Hematopoietic multipotent progenitor cell treated with erythropoietin and hydrocortisone succinate and interleukin-3 and kit ligand, for 4 days (in vitro differentiated cells): ENCODE measurements at places on chromosomes 11 and 22.

DNA sequence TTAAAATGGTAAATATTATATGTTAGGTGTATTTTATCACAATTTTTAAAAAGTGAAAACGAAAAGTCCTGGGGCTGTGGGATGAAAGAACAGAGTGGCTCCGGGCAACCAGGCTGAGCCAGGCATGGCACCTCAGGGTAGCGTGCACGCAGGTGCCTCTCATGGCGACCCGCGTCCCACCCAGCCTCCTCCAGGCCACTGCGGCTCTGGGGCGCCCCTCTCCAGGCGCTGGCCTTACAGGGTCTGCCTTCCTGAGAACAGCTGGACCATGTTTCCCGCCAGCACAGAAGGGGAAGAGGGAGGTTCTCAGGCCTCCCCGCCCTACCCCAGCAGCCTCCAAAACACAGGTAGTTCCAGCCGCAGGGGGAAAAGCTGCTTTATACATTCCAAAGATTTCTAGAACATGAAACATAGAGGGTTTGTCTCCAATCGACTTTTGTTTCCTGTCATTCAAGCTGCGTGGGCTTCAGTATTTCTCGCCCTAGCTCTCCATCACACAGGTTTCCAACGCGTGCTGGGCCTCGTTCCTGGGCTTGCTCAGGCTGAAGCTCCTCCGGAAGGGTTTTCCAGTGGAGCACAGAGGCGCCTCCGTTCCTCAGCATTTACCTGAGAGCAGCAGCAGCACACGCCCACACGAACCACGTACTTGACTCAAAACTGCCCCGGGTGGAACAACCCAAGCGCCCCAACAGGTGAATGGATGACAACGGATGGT, 10.5 kb downstream of the EHD1 start:
- DNase-seq: no peak

DNA sequence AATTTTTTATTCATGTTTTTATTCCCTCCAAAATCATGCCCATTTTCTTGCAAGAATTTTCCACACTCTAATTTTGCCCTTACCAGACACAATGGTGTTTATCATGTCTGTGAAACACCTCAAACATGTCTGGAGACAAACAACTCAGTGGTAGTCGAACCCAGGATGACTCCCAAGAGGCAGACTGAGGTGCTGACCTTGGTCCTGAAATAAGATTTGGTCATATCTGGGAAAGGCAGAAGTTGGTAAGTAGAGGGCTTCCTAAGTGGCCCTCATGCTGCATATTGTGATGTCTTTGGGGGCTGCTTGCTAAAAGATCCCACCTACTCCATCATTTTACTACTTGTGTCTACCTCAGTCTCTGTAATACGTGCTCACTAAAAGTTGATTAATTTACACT, 369.4 kb upstream of the ISX start:
- DNase-seq: peak; percentile 40

- DNase-seq: no peak
Observed at GRCh38 chr11:117427356-117427874, 99.8 kb downstream of the CEP164 start.

DNA sequence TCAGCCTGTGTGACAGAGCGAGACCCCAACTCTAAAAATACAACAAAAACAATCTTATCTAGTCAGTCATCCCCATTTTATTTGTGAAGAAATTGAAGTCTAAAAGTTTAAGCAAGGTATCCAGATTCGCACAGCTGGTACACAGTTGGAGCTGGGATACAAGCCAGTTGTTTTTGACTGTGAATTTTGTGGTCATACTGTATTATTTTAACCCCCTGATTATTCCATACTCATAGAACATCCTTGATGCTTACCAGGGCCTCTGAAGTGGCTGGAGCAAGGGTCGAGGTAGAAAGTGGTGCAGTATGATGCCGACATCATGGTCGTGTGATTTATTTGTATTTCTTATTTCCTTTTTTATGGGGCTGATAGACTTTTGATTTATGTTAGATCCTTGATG, 50.0 kb downstream of the BID start:
- DNase-seq: no peak

DNA sequence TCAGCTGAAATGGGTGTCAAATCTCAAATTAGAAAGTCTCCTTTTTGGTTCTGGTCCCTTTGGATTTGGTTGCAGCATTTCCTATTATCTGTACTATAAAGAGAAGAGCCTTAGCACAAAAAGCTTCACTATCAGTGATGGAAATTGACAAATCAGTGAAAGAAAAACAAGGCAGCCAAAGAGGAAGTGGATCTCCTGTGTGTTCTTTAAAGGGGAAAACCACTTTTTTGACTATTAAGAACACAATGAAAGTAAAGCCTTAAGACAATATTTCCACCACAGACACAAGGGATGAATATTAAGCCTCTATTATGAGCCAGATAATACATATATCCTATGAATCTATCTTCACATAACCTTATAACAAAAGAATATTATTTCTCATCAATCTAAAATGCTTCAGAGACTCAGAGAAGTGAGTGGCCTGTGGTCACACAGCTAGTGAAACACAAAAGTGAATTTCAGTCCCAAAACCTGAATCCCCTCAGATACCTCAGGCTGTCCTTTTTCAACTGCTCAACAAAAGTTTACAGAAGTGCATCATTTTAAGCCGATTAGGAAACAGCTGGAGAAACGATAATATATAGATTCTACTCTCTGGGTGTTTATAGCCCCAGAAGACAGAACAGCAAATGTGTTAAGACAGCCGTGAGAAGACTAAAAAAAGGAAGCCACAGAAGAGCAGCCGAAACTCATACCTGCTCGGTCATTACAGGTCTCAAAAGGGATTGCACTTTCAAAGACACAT, 24.4 kb upstream of the FSHB start:
- no peak for DNase-seq

DNA sequence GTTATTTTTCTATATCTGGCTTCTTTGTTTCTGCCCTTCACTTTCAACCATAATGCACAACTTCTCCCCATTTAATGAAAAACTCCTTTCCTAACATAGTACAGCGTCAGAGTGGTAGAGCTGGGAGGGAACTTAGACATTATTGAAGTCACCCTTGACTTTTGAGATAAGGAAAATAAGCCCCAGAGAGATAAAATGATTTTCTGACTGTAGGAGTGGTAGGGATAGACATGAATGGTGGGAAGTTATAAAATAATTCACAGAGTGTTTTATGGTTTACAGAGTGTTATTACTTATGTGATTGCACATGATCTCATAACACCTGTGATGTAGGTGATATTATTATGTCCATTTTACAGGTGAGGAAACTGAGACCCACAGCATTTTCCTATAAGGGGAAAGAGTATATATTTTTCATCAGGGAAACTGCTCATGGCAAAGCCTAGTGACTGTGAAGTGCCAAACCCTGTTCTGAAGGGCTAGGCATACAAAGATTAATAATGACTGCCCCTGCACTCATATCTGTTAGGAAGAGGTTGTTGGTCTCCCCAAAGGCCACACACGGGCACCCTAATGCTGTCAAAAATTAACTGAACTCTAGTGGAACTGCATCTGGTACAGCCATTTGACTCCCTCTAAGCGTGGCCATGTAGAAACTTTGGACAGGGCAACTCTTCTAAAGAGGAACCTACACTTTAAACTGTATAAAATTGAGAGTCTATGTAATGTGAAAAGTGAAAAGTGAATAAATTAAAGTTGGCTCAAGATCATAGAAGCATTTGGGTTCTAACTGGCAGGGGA, 61.1 kb upstream of the PICALM start:
- DNase-seq: peak; percentile 71

DNA sequence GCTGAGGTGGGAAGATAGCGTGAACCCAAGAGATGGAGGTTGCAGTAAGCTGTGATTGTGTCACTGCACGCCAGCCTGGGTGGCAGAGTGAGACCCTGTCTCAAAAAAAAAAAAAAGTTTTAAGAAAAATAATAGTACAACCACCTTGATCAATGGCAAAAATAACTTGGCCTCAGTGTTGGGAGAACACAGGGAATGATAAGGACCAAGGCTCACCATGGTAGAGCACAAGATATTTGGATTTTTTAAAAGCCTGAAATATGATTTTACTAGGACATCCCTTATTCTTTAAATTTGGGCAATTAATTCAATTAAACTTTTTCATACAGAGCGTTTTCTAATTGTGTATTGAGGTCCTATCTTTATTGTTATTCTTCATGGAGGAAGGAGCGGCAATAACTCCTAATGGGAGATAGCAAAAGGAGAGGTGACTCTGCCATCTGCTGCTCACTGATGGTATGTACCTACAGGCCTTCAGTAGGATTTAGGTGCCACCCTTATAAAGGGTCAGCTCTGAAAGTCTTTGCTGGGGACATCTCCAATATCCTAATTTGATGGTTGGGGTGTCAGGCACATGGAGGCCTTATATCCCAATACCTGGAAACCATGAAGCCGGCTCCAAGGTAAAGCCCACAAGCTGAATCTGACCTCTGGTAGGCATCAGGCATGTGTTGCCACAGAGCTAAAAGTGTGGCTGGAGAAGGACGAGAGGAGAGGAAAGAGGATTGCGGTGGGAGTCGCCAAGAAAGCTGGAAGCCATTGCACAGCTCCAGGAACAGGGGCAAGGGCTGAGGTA, 21.9 kb upstream of the POLD3 start:
- DNase-seq: peak; percentile 84

GRCh38 chr22:44486538-44486937, 11.5 kb downstream of the RTL6 start:
- DNase-seq: no peak

DNA sequence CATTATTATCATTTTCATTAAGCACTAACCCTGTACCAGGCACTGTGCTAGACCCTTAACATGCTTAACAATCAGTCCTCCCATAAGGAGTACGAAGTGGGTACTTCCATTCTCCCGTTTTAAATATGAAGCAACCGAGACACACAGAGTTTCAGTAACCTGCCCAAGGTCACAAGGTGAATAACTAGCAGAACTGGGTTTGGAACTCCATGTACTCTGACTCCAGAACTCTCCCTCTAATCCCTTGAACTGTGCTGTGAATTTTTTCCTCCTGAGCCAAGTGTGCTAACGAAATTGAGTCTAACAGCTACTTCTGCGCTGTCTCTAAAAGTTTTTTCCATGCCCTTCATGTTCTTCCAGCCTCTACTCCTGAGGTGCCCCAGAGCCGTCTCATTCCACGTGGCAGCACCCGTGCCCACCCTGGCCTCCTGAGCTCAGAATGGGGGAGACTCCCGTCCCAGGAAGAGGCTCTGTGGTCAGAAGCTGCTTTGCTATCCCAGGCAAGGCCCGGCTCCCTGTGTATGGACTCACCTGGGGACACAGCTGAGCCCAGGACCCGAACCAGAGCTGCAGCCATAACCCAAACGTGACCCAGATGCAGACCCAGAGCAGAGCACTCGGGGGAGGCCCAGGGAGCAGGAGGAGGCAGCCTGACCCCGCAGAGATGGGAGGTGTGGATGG, 8.6 kb upstream of the TRIM29 start:
- DNase-seq: no peak
